ENCODE measurements at places on chromosomes 7 and 10.

DNA sequence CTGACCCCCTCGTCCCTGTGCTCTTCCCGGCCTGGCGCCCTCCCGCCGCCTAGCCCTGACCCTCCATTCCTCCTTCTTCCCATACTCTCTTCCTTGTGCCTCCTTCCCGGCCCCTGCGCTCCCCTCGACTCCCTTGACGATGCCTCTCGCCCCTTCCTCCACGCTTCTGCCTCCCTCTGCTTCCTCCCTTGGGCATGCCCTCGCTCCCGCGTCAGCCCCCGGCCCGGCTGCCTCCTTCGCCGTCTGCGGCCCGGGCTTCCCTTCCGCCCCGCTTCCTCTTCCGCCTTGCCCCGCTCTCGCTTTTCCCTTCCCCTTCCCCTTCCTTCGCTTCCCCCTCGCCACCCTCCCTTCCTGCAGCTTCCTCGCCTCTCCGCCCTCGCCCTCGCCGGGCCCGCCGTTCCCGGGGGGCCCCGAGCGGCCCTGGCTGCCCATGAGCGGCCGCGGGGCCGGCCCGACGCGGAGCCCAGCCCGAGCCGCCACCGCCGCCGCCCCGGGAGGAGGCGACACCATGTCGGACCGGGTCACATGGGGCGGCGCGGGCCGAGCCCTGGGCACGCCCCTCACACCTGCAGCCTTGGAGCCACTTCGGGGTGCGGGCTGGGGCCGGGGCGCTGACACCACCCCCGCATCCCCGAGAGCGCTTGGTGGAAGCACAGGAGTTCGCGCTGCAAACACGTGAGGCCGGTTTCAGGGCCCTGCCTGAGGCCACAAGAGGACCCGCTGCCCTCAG lies at the start of gene FBXW4:
Gene FBXW4, minus strand, starts transcription at position 497 of the 730 bp plus-strand sequence. Its CDS starts 65 bp downstream, at position 432.
- no peak for DNase-seq

DNA sequence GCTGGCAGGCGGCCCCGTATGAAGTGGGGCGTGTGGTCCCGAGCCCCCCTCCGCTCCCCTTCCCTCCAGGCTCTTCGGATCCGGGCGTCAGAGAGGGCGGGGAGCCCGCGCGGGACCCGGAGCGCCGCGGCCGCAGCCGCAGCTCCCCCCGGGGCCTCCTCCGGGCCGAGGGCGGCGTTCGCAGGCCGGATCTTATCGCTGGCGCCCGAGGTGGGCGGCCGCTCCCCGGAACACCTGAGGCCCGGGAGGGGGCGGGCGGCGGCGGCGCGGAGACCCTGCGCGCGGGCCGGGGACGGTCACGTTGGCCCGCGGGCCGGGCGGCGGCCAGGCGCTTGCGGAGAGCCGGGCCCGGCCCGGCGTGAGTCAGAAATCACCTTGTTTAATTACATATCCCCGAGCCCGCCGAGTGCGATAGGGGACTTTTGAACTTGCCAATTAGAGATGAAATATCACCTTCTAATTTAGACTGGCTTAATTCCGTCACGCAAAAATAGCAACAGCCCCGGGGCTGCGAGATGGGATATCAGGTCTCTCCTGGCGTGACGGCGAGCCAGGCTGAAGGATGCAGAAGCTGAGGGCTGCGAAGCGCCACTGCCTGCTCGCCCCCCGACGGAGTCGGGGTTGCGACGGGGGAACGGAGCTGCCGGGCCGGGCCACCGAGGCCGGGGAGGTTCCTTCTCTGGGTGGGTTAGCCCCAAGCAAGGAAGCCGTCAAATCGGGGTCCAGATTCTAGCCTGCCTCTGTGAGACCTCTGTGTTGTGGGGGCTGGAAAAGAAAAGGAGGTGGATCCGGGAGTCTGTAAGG lies 43.4 kb downstream of the LDB3 start:
- no peak for DNase-seq

- peak; percentile 72 for DNase-seq
Measured at GRCh38 chr7:147509035-147509501, 1081.5 kb upstream of the C7orf33 start.

DNA sequence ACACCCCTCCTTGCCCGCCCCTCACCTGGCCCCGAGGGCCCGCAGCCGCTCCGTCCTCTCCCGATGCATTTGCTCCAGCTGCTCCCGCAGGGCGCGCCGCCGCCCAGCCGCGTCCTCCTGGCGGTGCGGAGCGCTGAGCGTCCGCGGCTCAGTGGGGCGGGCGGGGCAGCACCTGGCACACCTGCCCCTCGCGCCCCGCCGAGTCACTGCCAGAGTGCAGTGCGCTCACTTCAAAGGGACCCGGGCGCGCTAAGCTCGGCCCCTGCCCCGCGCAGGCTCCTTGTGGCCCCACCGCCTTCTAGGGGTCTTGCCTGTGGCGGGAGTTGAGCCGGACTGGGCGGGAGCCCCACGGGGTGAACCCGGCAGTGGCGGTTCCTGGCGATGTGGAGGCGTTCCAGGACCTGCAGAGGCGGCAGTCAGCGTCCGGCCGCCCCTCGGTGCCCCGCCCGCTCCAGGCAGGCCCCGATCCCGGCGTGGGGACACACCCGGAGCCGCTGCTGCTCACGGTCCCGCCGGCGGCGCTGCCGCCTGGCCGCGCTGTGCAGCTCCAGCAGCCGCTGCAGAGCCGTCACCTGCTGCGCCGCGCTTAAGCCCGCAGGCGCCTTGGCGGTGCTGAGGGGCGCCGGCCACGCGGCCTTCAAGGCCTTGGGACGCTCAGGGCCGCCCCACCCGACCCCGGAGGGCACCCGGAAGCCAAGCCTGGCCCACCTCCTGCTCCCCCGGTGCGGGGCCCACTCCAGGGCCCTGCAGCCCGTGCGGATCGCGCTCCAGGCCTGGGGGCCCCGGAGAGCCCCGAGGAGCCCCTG lies 6.7 kb downstream of the ATP6V1F start:
- no peak for DNase-seq

DNA sequence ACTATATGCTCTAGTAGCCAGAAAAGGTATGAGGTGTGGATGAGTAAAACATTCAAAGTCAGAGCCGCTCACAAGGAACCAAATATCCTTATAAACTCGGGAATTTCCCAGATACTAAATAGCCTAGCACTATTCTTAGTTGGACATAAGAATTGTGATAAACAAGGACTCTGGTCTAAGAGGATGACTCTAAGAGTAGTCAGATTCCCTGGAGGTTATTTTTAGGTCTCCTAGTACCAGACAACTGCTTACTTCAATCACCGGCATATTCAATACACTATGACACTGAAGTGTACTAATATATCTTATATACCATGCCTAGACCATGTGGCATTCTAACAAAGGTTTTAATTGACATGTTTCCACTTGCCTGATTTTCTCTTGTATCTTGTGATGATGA lies 56.5 kb downstream of the LMBR1 start:
- no peak for DNase-seq

DNA sequence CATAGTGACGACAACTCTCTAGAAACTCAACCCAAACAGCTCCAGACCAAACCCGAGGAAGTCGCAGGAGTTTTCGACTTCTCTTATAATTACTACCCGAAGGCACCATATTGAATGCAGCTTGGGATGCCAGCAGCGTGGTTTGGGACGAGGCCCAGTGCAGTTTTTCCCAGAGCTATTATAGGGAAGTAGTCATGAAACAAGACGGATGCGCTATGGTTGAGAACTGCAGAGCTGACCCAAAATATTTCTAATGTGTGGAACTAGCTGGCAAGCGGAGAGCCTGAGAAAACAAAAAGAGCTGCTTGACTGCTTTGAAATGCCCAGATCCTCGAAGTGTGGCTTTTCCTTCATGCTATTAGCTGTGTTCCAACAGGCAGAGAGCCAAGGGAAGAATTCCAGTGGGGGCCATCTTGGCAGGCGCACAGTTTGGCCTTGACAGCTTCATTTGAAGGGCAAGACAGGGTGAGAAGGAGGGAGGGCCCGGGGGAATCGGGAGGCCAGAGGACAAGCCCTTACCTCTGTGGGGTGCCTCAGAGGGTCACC lies 122.7 kb downstream of the CUL2 start:
- DNase-seq: peak; percentile 59

GRCh38 chr10:107553470-107553869 lies 389.0 kb upstream of the SORCS1 start:
- peak; percentile 53 for DNase-seq

DNA sequence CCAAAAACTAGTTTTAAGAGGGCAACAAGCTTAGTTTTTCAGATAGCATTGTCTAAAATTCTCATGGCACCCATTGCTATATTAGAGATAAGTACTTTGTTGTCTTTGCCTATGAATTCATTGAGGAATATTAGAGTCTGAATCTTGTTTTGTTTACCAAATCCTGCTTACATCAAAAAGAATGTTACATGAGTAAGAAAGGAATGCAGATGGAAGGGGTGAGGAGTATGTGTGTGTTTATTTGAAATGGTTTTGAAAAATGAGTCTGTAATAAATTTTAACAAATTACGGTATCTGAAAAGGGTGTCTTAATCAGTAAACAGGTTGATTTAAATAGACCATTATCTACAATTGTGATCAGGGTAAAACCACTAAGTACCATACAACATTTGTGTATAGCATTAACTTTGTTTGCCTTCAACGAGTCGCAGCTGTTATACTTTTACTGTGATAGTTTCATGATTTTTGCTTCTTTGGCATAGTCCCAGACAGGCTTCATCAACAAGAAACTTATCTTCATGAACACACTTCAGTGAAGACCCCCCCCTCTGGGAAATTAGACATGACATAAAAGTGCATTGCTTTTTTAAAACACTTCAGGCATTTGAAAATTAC lies 1183.9 kb upstream of the C7orf33 start:
- DNase-seq: no peak

DNA sequence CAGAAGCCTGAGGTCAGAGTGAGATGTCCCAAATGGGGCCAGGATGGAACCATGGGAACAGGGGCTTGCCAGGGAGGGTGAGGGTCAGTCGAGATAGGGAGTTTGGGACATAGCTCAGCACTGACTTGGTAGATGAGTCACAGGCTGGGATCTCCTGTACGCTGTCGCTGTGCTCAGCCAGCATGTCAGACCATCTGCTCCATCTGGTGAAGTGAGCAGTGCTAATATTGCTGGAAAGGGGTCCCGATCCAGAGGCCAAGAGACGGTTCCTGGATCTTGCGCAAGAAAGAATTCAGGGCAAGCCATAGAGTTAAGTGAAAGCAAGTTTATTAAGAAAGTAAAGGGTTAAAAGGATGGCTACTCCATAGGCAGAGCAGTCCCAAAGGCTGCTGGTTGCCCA lies 505.6 kb downstream of the GALNT17 start:
- no peak for DNase-seq

GRCh38 chr7:50125766-50126165 lies 32.7 kb upstream of the ZPBP start:
- no peak for DNase-seq
